ENCODE measurements at places on chromosomes 4 and X. TPM values are rescaled to one million over a fixed set of nuclear protein-coding genes. Genes with fewer than 3 reads are reported as not detected.

The USP27X gene
- 1.4 TPM for total RNA-seq

The CXorf66 gene
- total RNA-seq: not detected

The AFAP1 gene
- 38.8 TPM for total RNA-seq

DNA sequence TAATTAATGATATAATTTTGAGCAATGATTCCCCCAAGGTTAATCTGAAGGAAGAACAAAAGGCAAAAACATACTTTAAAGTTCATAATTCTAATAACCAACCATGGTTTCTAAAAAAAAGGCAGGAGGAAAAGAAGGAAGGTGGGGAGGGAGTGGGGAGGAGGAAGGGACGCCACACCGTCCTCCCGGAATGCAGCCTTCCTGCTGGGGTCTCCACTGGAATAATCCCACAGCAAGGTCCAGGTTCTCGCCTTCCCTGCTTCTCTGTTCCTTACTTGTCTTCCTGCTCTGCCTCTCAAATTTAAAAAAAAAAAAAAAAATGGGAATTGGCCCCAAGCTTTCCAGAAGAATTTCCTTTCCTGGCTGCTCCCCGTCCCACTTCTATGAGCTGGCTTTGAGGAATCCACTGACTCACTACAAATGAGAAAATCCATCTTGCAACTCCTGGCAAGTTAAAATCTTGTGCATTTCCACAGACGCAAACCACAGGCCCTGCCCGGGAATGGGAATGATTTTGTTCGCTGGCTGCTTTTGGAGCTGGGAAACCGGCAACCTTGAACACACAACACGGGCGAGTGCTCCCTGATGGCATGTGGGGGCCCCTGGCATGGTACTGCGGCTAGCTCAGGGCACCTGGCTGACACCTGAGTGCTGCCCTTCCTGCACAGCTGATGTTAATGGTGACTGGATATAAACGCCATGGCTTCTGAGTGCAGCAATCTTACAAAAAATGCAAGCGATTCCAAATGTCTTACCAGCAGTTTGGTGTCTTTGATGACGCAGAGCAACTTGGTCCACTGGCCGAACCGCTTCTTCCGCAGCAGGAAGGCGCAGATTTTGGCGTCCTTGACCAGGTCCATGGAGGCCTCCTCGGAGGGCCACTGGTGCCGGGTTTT is 97.0 kb downstream of the AFAP1 start:
- peak; percentile 99 for DNase-seq

GRCh38 chrX:49153467-49153866 is 9.1 kb upstream of the MAGIX start:
- DNase-seq: no peak

GRCh38 chr4:86011117-86011516 is 348.7 kb downstream of the MAPK10 start:
- DNase-seq: peak; percentile 86
